ENCODE measurements at places on chromosomes 4 and X.
A peak's percentile ranks its signal among the peaks of the same experiment; 100 is the strongest.

DNA sequence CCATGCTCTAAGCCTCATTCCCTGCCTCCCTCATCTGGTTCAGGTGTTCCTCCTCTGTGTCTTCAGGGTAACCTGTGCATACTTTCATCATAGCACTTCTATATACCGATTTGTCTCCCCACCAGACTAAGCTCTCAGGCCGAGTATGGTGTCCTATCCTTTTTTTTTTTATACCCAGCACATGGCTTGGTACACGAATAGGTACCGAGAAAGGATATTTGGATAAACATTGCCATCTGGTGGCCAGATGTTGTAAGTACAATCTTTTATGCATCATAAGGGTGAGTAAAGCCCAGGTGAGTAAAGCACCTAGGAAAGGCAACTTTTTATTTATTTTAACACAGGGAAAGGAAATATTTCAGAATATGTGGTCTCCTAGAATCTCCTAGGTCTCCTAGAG lies 68.4 kb downstream of the MID2 start:
- peak; percentile 32 for DNase-seq

GRCh38 chrX:154802947-154803346 lies 2.3 kb downstream of the MPP1 start:
- no peak for DNase-seq

DNA sequence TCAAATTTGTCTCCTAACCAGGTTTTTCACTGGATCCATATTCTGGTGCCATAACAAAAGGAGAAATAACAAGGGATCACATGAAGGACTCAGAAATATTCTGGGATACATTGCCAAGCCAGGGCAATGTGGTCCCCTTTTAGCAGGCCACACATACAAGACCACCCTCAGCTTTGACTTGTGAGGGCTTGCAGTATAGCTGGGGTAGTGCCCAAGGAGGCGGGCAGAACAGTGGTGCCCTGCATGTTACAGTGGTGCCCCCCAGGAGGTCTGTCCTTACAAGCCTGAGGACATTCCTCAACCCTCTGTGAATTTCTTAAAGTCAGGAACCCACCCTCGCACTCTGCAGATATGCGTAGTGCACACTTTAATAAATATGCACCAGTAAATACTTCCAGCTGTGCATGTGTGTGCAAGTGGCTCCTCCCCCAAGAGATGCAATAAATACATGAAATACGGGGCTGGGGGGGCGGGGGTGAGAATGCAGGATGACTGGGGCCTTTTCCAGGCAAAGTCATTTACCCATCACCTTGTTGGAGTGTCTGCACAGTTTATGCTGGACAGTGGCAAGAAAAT lies 34.4 kb upstream of the TBL1X start:
- DNase-seq = no peak

- DNase-seq = no peak
Measured at GRCh38 chr4:72340803-72341431, 228.1 kb downstream of the ADAMTS3 start.

DNA sequence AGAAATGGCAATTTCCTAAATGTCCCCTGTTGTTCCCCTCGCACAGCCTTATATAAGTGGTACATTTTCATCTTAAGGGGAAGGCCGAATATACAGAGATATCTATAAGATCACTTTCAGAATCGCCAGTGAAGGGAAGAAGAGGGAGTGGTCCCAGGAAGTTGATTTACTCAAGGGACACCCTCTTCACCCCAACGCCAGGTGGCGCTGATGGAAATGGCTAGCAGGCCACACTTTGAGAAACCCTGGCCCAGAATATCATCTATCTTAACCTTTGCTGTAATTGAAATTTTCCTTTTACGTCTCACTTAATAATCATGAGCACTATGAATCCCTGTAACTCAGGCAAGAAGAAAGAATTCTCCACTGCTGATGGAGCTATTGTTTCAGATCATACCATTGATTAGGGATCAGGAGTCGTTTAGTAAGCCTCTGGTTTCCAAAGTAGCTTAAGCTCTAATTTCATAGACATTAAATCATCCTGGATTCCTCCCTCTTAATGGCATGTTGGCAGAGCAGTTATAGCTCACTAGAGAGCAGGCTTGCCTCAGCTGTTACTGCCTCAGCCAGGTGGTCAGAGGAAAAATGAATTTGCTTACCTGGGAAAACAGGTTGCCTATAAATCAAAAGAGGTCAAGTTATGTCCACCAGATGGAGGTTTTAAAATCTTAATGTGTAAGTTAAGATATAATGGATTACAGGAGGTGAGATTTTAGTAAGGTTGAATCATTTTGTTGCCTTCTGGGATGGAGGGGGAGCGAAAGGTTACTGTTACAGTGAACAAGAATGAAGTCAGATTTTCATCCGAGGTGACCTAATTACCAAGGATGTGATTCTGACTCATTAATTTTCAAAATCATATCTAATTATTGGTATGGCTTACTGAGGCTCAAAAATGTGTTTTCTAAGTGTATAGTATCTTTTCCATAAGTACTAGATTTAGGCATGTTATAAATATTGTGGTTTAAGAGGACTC lies 941.2 kb upstream of the TENM3 start:
- no peak for DNase-seq

DNA sequence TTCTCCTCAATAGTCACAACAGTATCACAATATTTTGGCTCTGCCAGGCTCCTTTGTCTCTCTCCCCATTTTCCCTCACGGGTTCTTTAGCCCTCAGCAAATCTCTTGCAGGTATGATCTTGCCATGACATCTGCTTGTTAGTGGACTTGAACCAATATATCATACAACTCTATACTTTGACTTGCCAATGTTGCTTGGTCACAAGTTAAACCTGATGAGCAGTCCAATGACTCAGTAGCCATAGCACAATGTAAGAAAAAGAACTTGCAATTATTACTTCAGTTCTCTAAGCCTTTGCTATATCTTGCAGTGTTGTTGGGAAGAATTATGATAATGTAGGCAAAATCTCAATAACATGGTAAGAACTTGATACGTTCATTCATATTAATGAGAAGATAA lies 174.6 kb upstream of the NRK start:
- DNase-seq = no peak

DNA sequence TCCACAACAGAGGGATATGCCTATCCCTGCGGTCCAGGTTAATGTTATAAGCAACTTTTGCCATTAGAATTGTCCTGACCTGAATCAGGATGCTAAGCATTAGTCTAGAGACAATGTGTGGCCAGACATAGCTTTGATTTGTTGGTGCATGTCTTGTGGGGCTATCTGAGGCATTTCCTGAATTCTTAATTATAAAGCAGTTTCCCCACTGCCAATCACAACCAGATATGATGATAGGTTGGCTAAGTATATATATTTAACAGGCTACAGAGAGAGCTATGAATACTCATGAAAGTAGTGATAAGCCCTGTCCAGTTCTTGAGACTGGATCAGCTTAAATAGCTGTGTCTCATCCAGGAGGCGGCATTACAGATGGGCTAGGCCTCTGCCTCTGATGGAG lies 37.8 kb upstream of the ZNF81 start:
- no peak for DNase-seq

DNA sequence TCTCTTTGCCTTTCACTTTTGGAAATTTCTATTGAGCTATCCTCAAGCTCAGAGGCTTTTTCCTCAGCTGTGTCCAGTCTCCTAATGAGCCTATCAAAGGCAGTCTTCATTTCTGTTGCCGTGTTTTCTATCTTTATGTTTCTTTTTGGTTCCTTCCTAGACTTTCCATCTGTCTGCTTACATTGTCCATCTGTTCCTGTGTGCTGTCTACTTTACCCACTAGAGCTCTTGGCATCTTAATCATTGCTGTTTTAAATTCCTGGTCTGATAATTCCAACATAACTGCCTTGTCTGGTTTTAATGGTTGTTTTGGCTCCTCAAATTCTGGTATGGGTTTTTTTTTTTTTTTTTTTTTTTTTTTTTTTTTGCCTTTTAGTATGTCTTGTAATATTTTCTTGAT lies 9.3 kb upstream of the PDE6B start:
- no peak for DNase-seq

GRCh38 chr4:156672492-156673305 lies 298.9 kb downstream of the PDGFC start:
- no peak for DNase-seq

Measured in GM10248 (cell line).